Immature natural killer cell (primary cell): ENCODE measurements at places on chromosomes 3 and 15. TPM values are rescaled to one million over a fixed set of nuclear protein-coding genes. Genes with fewer than 3 reads are reported as not detected.

DNA sequence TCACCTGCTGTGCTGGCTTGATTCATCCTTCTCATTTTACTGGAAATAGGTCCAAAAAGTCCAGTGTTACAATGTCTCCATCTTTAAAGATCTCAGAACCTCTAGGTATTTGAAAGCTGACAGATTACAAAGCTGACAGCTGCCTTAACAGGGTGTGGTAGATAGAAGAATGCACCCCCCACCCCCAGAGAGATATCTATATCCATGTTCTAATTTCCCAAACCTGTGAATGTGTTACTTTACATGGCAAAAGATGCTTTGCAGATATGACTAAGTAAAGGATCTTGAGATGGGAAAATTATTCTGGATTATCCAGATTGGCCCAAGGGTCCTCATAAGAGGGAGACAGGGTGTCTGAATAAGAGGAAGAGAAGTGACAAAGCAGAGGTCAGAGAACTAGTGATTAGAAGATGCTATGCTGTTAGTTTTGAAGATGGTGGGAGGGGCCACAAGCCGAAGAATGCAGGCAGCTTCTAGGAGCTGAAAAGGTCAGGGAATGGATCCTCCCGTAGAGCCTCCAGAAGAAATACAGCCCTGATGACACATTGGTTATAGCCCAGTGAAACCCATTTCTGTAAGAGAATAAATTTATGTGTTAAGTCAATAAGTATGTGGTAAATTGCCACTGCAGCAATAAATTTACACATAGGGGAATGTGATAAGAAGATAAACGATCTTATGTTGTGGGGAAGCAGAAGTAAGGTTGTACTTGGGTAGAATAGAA, 21.5 kb upstream of the FSTL1 start:
- DNase-seq, result no peak

- DNase-seq, result no peak
These were observed 367.8 kb upstream of the UMPS start for GRCh38 chr3:124362455-124362854.

DNA sequence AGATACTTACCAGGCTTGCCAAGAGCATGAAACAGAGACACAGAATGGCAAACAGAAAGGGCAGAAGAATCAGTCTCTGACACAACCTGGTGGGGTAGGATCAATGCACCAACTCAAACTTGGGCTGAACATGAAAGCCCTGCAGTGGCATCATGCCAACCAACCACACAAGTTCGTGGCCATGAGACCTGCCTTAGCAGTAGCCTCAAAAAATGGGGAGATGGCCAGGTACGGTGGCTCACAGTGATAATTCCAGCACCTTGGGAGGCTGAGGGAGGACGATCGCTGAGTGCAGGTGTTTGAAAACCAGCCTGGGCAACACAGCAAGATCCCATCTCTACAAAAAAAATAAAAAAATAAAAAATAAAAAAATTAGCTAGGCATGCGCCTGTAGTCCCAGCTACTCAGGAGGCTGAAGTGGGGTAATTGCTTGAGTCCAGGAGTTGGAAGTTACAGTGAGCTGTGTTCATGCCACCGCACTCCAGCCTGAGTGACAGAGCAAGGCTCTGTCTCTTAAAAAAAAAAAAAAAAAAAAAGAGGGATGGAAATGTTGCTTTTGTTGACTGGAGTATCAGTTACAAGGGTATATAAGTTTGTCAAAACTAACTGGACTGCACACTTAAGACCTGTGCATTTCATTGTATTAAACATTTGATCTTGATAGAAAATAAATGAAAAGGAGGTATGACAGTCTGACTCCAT, 93.4 kb downstream of the XXYLT1 start:
- DNase-seq, result no peak

GRCh38 chr3:26437678-26438077, 184.9 kb upstream of the LRRC3B start:
- DNase-seq, result no peak

- peak; percentile 21 for DNase-seq
These were observed 16.1 kb downstream of the POU1F1 start for GRCh38 chr3:87260270-87260669.

- no peak for DNase-seq
These were observed 168.4 kb downstream of the LPP start for GRCh38 chr3:188322135-188322887.

DNA sequence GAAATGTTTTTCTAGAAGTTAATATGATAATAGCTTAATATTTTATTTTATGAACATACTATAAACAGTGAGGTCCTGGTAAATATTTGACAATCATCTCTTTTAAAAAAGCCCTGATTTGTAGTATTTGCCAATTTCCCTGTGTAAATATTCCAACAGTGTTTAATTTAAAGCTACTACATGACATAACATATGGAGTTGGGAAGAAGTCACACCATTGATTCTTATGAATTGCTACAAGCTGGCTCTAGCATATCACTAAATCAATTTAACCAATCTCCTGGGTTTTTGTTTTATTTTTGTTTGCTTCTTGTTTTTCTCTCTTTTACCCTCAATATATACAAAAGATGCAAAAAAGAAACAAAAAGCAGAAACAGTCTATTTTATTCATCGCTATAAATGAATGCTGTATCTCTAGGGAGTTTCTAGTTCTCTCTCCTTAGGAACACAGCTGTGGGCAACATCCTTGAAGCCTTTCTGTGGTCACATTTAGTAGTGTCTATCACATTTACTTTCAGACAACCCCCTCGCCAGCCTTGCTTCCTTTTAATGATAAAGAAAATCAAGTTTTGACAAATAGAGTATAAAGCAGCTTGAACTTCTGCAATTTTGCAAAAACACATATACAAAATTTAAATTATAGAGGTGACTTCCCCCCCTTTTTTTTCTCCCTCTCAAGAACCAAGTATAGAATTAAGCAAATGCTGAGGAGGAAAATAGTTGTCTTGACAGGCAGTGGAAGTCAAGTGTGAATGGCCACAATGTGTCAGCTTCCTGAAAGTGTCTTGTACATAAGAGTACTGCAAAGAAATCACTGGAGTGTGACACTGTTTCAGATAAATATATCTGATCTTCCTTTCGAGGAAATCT, 21.4 kb downstream of the CCR1 start:
- DNase-seq, result peak; percentile 24

DNA sequence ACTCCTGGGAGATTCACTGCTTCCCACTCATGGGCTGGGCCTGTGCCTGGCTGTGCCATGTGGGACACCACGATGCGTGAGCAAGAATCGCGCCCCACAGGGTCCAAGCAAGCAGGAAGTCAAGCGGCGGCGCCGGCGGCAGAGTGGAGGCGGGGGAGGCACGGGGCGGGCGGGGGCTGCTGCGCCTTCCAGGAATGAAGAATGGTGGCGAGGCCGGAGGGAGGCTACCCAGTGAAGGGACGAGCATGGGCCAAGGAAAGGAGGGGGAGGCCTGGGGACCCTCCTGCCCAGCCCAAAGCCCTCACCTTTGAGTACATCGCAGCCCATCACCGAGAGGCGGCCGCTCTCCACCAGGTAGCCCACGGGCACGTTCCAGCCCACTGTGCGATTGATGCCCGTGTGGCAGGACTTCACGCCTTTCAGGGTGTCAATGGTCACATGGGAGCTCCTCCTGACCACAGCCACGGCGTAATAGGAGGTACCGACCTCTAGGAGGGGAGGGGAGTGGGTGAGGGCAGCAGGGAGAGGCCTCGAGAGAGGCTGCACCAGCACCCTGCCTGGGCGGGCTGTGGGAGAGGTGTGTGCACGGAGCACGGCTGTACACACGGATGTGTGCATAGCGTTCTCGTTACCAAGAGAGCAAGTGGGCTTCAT, 5.5 kb downstream of the MELTF start:
- DNase-seq, result peak; percentile 41

- no peak for DNase-seq
These were observed 26.9 kb upstream of the CA12 start for GRCh38 chr15:63408524-63408923.

GRCh38 chr3:178308771-178309170, 227.5 kb upstream of the KCNMB2 start:
- no peak for DNase-seq

DNA sequence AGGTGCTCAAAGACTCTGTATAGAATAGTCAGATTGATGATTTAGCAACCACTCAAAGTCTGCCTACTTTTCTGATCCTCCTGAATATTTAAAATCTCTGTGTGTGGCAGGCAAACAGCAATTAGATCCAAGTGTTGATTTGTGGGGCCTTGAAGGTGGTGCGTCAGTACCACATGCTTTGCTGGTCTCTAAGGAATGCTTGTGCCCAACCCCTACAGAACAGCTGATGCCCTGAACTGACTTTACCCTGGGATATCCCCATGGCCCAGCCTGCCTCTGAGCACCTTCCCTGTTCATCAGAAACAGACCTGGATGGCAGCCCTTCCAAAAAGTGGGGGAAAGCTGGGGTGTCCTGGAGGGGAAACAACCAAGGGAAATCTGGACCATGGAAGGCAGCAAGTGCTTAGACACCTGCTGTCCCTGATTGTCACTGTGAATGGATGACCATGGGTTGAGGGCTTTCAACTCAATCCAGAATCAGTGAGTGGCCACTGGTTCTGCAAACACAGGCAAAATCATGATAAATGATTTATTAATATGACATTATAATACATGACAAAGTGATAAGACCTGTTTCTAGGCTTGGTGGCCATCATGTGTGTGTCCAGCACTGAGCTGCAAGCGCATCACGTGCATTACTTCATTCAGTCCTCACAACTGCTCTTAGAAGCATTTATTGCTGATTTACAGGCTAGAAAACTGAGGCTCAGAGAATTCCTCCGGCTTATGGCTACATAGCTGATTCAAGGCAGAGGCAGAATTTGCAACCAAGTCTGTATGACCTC, 76.1 kb upstream of the TPM1 start:
- no peak for DNase-seq

- DNase-seq, result no peak
These were observed at the start of gene ACKR4 for GRCh38 chr3:132596816-132597433. Gene ACKR4 (plus strand): TSS chr3:132597270. CDS start chr3:132600398, 3,128 bp downstream.

DNA sequence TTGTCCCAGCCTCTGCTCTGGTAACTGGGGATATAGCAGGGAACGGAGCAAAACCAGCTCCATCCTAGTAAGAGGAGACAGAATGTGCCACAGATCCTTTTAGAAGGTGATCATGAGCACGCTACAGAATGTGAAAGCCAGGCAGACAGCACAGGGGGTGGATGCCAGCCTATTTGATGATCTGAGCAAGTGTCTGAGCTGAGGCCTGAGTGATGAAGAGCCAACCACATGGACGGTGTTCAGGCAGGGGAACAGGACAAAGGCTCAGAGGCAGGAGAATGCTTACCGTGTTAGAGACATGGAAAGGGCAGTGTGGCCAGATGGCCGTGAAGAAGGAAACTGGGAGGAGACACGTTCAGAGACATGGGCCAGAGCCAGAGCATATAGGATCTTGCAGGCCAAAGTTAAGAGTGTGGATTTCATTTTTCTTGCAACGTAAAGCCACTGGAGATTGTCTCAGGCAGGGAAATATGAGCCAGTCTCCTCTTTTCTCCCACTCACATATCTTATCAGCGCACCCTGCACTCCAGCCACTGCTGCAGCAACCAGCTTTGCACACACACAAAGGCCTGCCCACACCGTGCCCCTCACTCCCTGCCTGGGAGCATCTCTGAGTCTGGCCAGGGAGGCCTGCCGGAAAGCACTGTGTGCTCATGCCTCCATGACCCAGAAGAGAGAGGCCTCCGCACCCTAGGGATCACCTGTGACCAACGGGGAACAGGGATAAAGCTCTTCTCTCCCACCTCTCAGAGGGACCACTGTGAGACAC, 20.1 kb downstream of the RAB43 start:
- DNase-seq, result no peak

DNA sequence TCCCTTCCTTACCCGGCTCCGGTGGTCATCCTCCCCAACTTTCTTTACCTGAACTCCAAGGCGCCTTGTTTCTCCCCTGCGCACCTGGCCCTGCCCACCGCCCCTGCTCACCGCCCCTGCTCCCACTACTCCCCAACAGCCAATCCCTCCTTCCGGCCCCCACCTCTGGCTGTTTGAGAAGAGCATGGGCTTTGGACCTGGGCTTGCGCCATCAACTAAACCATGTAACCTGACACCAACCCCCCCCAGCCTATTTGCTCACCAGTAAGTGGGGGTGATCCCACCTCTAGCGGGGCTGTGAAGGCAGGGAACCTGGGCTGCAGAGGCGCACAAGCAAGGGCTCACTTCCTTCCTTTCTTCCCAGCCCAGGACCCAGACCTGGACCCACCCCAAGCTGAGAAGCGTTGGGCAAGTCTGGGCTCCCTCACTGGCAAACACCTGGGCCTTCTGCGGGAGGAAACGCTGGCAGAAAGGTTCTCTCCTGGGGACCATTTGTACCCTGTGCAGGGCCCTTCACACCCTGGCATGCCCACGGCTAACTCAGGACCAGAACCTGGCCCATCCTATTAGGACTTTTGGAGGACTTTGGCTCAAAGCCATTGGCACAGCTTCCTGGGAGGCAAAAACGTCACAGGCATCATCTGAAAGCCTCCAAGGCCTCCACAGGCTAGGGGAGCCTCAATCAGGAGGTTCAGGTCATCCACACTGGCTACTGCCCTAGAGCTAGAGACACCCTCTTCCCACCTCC, at the start of gene PLXNB1:
Gene PLXNB1 (minus strand): TSS at position 127 of the 748 bp plus-strand sequence. CDS start 5,475 bp downstream, outside the sequence.
- DNase-seq, result no peak

- no peak for DNase-seq
These were observed 778 bp downstream of the CRBN start for GRCh38 chr3:3178498-3179328.

- DNase-seq, result no peak
These were observed 1.2 kb upstream of the FEZF2 start for GRCh38 chr3:62374341-62375218.

DNA sequence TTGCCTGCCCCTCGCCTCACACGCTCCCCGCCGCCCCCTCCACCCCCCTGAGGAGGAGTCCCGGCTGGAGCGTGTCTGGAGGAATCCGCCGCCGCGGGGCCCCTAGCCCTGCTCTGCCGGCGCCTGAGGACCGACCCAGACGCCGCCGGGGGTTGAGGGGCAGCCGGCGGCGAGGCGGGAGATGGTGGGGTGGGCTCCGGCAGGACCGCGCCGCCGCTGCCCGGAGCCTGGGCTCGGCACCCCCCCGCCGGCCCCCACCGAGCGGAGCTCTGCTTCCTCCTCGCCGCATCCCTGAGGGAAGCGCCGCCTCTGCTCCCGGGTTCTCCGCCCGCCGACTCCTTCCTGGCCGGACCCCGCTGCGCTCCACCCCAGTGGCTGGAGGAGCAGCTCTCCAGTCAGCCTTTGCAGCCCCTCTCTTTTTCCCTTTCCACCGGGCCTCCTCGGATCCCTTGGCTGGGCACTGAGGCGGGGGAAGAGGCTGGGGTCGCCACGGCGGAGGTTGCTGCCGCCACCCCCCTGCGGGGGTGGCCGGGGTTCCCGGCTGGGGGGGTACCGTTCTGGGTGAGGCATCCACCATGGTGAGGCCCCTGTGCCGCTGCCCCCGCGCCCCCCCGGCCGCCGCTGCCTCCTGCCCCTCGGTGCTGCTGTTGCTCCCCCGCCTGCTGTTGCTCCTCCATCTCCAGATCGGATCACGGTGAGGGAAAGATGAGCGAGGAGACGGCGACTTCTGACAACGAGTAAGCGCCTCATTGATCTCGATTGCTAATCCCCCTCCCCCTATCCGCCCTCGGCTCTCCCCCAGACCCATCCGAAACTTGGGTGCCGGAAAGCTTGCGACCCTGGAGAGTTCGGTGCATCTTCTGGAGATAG, at the start of gene SPRED1:
Gene SPRED1 (plus strand): TSS at position 356 of the 870 bp plus-strand sequence. CDS start 350 bp downstream, at position 706.
- DNase-seq, result peak; percentile 14

GRCh38 chr3:66411474-66411873, 89.3 kb downstream of the LRIG1 start:
- DNase-seq, result no peak

Gene HTR3D
- polyA plus RNA-seq, result not detected

Gene CA12
- not detected for polyA plus RNA-seq

Gene PARP14
- 15.8 TPM for polyA plus RNA-seq

Gene GOLGA8S
- polyA plus RNA-seq, result not detected

Gene MED12L
- polyA plus RNA-seq, result 0.18 TPM

Gene ACKR2
- not detected for polyA plus RNA-seq

Gene CYP8B1
- polyA plus RNA-seq, result not detected
